Stimulated activated CD4-positive, alpha-beta T cell treated with anti-CD3 and anti-CD28 coated beads, Interleukin-1b, Interleukin-23, amount 100 ng/mL, for 1 hour (primary cell): ENCODE measurements at places on chromosomes 16 and 17.

GRCh38 chr16:4090351-4090851, 25.8 kb downstream of the ADCY9 start:
- no peak for DNase-seq

GRCh38 chr16:57651344-57652333, 16.5 kb upstream of the ADGRG3 start:
- no peak for DNase-seq

DNA sequence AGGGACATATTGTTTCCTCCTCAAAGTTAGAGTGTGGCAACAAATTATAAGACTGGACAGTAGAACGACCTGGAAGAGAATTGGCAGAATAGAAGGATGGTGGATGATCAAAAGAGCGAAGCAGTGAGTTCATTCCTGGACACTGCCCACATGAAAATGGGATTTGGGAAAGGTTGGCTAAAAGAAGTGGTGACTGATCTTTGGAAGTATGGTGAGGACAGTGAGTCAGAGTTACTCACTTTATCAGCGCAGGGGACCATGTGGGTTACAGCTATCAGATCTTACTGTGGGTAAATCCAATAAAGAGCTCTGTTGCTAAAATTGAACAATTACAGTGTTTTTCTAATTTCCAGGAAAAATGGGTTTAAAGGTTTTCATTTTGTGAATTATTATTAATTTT, 2.7 kb upstream of the TANC2 start:
- DNase-seq = no peak

DNA sequence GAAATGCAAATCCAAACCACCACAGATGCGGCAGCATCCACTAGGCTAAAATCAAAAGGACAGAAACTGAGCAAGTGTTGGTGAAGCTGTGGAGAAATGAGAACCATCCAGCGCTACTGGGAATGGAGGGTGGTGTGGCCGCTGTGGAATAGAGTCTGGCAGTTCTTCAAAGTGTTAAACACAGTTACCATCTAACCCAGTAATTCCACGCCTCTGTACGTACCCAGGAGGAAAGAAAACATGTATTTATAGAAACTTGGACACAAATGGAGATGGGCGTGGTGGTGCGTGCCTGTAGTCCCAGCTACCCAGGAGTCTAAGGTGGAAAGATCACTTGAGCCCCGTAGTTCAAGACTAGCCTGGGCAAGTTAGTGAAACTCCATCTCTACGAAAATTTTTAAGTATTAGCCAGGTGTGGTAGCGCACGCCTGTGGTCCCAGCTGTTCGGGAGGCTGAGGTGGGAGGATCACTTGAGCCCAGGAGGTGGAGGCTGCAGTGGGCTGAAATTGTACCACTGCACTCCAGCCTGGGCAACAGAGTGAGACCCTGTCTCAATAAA, 11.6 kb downstream of the SLC25A10 start:
- no peak for DNase-seq

DNA sequence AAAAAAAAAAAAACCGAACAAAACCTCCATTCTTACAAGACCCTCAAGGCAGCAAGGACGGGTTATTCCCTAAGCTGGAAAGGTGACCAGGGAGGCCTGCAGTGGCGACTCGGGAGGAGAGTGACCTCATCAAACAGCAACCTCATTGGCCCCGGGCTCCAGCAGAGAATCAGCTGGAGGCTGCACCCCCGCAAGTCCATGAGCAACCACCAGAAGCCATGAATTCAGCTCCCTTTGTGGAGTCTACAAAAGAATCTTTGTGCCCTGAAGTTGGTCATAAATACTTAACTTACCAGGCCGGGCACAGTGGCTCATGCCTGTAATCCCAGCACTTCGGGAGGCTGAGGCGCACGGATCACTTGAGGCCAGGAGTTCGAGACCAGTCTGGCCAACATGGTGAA, 80.9 kb upstream of the CREBBP start:
- no peak for DNase-seq

- DNase-seq = no peak
Observed at GRCh38 chr17:64084086-64084939, 45.6 kb downstream of the ERN1 start.

DNA sequence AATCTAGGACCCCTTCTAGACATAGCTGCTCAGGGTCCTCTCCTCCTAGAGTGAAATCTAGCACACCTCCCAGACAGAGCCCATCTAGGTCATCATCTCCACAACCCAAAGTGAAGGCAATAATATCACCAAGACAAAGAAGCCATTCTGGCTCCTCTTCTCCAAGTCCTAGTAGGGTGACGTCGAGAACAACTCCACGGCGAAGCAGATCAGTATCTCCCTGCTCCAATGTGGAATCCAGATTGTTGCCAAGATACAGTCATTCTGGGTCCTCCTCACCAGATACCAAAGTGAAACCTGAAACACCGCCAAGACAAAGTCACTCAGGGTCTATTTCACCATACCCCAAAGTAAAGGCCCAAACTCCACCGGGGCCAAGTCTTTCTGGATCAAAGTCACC, 10.7 kb downstream of the SRRM2 start:
- DNase-seq = no peak

- DNase-seq = no peak
Observed at GRCh38 chr17:728911-729310, 3.5 kb upstream of the TLCD3A start.
